ENCODE measurements at places on chromosomes 4 and X. TPM values are rescaled to one million over a fixed set of nuclear protein-coding genes. Genes with fewer than 3 reads are reported as not detected.

The LINC00632 gene
- total RNA-seq: 25.1 TPM

- DNase-seq: no peak
- no peaks in the 10 kb centered on the region for H3K36me3 ChIP-seq
These were observed 26.9 kb downstream of the DCHS2 start for GRCh38 chr4:154464654-154465053.

DNA sequence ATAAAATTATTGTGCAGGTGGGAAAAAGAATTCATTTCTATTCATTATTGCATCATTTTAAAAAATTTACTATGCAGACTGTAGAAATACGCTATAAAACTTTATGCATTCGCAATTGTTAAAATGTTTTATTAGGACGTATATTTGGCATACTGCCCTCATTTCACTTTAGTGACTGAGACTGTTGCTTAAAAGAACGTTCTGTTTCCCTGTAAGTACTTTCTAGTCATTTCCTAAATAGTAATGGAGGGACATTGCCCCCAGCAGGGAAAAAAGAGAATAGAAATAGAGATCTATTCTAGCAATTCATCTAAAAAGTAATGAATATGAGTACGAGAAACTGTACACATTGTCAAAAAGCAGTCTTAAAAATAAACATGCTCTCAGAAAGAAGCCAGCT, 1295.8 kb upstream of the TENM3 start:
- no peak overlapping the region for H3K4me3 ChIP-seq
- DNase-seq: no peak
- H3K27ac ChIP-seq: no peak overlapping the region
- H3K27me3 ChIP-seq: no peaks in the 10 kb centered on the region
- no peaks in the 10 kb centered on the region for H3K4me1 ChIP-seq

GRCh38 chrX:29841750-29842149, 373.6 kb upstream of the MAGEB2 start:
- peak; percentile 6 for DNase-seq
- no peaks in the 10 kb centered on the region for H3K27me3 ChIP-seq
- no peak overlapping the region for H3K4me3 ChIP-seq
- no peaks in the 10 kb centered on the region for H3K36me3 ChIP-seq
- H3K4me1 ChIP-seq: no peaks in the 10 kb centered on the region

- peak; percentile 48 for DNase-seq
- H3K27ac ChIP-seq: no peak overlapping the region
- H3K27me3 ChIP-seq: no peaks in the 10 kb centered on the region
- H3K4me3 ChIP-seq: no peak overlapping the region
These were observed 20.5 kb upstream of the DHRSX start for GRCh38 chrX:2521092-2521926.

GRCh38 chrX:124332481-124333424, at the start of gene TEX13D:
Gene TEX13D, plus strand, starts transcription at chrX:124332660. Its CDS starts 258 bp downstream, at chrX:124332918.
- H3K4me1 ChIP-seq: no peaks in the 10 kb centered on the region
- no peak within 1 kb of the TSS for H3K27ac ChIP-seq
- no peak for DNase-seq
- no peak within 1 kb of the TSS for H3K4me3 ChIP-seq
- H3K36me3 ChIP-seq: no peaks in the 10 kb centered on the region

DNA sequence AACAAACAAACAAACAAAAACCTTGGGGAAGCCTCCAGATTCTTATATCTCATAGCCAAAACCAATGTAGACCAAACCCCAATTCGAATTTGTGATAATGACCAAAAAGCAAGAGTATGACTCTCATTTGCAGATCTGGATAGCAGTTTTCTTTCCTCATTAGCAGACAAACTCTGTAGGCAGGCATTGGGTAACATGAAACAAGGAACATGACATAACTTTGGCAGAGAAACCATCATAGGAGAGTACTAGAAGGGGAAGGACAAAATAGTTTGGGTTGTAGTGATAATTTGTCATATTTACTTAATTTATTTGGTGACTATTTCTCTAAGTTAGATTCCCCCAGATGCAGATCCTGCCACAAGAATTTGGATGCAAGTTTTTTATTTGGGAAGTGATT, 187.8 kb downstream of the MID1IP1 start:
- H3K27me3 ChIP-seq: no peaks in the 10 kb centered on the region
- DNase-seq: no peak

Data from stomach (tissue), 19 donors.